ENCODE measurements at places on chromosomes 3 and 15.
A peak's percentile ranks its signal among the peaks of the same experiment; 100 is the strongest.

- DNase-seq: peak; percentile 32
Measured at GRCh38 chr3:46187876-46188275, 20.2 kb downstream of the CCR1 start.

- DNase-seq: no peak
Measured at GRCh38 chr3:187944390-187945179, 199.3 kb upstream of the BCL6 start.

DNA sequence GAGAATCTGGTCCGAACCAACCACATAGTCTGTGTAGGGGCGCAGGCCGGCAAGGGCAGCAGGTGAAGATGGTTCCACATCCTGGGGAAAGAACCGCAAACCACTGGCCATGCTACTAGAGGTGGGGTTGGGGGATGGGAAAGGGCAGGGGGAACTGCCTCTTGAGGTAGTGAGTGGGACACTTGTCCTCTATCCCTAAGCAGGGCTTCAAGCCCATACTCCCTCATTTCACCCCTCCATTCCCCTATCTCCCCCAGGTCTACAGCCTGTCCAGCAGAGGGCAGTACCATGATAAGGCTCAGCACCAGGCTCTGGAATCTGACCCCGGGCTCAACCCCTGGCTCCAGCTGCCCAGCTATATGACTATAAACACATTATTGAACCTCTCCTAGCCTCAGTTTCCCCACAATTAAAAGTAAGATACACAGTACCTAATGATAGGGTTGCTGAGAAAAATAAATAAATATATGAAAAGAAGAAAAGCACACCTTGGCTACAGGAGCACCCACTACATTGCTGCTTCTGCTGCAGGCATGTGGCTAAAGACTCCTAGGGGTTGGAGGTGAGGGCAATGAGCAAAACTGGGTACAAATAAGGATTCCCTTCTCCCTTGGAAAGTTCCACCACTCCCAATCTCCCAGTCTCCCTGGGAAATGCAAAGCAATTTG lies 6.3 kb downstream of the GORASP1 start:
- DNase-seq: no peak

DNA sequence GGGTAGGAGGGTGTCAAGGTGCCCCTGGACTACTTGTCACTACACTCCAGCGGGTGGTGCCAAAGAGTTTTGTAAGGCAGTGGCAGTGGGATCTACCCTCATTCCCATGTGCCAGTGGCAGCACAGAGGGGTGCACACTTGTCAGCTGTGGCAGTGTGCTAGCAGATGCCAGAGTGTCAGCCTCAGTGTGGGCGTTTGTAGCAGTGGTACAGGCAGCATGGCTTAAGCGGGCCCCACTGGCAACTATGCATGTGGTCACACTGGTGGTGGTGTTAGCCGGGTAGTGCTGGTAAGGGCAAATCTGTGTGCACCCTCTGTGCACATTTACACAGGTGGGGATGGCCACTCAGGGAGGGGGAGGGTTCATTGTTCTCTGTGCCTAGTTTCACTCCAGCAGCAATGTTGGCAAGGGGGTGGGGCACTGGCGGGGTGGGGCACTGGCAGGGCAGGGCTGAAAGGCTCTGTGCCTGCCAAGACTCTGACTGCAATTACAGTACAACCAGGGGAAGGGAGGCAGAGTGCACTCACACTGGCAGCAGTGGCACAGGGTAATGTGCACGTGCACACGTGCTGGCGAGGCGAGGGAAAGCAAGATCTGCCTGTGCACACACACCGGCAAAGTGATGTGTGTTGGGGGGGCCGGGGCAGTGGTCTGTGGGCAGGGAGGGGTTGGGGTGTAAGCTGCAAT lies 31.8 kb downstream of the MYO9A start:
- DNase-seq: no peak

- no peak for DNase-seq
Measured at GRCh38 chr3:50264383-50264963, 4.5 kb upstream of the SEMA3B start.

GRCh38 chr15:59303633-59304032 lies 69.0 kb downstream of the MYO1E start:
- no peak for DNase-seq

DNA sequence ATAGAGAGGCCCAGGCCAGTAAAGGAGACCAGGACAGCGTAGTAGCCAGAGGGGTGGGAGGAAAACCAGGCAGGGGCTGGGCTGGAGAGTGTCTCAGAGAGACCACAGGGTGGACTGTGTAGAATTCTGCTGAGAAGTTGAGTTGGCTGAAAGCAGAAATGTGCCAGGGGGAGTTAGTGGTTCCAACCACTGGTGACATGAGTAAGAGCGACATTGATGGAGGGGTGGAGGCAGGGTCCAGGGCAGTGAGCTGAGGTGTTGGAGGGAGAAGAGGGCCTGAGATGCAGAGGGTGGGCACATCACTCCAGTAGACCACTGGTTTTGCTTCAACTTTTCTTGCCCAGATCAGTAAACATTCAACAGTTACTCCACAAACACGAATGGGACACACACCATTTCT lies 106.5 kb downstream of the ASB7 start:
- DNase-seq: no peak

GRCh38 chr15:63809452-63809851 lies 24.3 kb downstream of the HERC1 start:
- DNase-seq: no peak

DNA sequence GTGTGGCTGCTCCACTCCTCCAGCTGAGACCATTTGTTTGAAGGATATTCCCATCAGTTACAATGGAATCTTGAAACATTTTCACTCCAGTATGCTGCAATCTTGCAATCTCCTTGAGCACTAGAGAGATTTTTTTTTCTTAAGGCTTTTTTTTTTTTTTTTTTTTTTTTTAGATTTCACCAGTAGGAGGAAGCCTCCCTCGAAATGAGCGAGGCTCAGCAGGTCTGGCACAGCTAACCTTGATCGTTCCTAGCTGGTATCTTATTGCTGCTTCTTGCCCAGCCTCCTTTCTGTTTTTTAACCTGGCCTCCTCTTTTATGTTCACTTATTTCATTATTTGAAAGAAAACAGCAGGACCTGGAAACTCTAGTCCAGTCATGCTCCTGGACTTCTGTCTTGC lies 48.1 kb downstream of the RAP2B start:
- no peak for DNase-seq

GRCh38 chr3:31732548-31732947 lies 199.8 kb downstream of the STT3B start:
- DNase-seq: no peak

DNA sequence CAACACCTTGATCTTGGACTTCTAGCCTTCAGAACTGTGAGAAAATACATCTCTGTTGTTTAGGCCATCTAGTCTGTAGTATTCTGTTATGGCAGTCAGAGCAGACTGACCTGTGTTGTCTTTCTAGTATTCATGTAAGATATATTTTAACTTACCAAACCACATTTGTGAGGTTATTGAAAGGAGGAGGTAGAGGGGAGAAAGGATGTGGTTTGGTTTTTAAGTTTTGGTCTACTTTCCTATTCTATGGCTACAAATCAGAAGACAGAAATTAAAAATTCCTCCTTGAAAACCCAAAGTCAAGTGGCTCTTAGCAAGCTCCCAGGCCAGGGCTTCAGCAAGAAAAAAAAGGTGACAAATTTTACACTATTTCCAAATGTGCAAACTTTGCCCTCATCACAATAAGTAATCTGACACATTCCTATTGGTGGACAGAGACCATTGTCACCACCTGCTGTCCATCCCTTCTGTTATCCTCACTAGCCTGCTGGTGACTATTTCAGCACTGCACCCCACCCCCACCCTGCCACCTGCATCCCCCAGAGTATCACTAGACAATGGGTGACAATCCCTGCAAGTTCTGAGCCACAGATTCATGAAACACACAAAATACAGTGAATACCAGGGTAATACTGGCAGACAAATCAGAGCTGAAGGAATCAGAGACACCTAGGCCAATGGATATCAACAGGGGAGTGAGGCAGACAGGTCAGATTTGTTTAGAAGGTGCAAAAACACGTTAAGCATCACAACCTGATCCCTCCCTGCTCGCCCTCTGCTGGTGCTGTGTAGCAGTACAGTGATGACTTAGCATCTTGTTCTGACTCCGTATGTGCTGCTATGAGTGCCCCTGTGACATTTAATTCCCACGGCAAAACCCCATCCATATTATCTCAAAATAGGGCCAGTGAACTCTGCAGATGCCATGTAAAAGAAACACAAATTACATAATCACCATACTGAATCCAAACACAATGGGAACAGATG lies 79.0 kb upstream of the DCLK3 start:
- DNase-seq: peak; percentile 3

GRCh38 chr3:76438971-76439370 lies 600.9 kb upstream of the ROBO2 start:
- no peak for DNase-seq

- no peak for DNase-seq
Measured at GRCh38 chr3:19022546-19022945, 125.8 kb upstream of the KCNH8 start.

DNA sequence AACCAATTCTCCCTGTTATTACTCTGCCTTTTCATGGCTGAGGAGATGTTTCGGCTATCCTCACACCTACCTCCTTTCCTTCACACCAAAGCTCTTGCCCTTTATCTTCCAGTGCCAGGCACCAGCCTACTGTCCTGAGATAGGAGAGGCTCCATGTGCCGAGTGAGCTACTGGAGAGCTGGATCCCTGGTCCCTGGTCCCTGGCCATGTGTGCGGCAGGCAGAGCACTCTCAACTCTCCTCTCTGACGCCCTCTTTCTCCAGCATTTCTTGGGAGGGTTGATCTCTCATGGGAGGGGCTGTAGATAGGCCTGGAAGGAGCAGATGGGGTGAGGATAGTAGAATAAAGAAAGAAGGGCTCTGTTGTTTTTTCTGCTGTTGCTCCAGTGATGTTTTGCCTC lies 277.1 kb upstream of the UMPS start:
- no peak for DNase-seq

DNA sequence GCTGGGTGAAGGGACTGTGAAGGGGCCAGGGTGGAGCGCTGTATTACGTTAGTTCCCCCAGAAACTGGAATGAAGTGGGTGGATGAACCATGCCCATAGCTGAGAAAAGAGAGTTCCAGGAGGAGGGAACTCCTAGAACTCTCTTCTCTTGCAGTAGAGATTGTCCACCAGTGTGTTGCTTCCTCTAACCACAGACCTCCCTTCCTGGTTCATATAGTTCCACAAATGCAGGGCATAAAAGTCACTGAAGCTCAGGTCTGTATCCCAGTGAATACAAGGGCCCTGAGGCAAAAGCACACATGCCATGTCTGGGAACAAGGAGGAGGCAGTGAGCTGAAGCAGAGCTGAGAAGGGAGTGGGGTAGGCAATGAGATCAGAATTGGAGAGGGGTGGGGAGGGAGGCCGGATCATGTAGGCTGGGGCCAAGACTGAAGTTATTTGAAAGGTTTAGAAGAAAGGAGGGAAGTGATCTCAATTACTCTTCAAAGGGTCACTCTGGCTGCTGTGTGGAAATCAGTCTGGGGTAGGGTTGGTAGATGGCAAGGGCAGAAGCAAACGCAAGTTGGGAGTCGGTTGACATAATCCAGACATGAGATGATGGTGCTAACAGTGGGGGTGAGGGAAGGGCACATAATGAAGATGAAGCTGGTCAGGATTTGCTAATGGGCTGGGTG lies 6.5 kb downstream of the A4GNT start:
- DNase-seq: no peak

- DNase-seq: no peak
Measured at GRCh38 chr15:32717426-32718226, at the start of gene GREM1. Gene GREM1 (plus strand): TSS chr15:32718004. CDS start chr15:32730691, 12,687 bp downstream.

DNA sequence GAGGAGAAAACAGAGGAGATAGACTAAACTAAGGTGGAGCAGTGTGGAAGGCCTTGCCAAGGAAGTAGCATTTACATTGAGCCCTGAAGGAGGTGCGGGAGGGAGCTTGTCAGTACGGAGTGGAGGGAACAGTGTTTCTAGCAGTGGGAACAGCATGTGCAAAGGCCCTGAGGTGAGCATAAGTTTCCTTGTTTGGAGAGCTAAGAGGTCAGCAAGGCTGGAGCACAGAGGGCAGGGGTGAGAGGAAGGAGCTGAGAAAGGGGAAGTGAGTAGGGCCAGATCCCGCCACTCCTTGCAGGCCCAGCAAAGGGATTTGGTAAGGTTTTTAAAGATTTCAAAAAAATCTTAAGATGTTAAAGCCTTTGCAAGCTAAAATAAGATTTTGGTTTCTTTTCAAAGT lies 70.1 kb downstream of the HMCES start:
- DNase-seq: no peak

DNA sequence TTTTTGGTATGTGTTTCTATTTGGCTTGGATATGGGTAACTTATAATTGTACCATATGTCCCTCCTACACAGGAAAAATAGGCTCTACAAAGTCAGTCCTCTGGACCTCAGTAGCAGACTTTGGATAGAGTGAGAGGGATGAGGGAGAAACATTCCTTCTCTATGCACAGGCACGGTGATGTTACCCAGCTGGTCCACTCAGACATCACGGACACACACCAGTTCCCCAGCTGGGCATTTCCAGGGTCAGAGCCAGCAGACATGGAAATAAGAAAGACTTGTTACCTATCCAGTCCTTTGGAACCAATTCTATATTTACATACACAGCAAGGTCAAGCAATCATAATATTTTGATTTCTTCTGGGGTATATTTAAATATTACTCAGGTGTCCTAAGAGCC lies 433.1 kb upstream of the KCNMB2 start:
- DNase-seq: no peak

DNA sequence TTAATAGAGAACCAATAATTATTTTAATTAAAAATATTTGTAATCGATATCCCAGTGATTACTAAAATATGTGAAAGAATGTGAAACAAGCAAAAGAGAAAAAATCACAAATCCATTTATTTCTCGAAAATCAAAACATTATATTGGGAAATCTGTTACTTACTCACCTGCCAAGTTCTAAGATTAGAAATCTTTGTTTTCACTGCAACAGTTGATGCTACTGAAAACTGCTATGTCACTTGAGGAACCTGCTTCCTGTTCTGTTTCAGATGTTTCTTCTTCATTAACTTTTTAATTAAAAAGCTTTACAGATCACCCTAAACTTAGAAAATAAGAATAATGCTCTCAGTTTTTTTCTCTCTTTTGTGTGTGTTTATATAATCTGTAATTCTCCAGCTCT lies 13.7 kb upstream of the DPH6 start:
- DNase-seq: no peak

DNA sequence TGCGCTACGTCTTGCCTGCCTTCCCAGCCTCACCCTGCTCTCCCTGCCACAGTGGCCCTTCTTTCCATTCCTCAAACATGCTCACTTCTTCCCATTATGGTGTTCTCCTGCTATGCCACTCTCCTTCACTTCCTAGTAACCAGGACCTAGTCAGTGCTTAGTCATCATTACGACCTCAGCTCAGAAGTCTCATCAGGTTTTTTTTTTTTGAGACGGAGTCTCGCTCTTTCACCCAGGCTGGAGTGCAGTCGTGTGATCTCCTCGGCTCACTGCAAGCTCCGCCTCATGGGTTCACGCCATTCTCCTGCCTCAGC lies 149.5 kb downstream of the GREM1 start:
- no peak for DNase-seq

GRCh38 chr15:77118882-77119321 lies 48.0 kb upstream of the TSPAN3 start:
- DNase-seq: no peak

- no peak for DNase-seq
Measured at GRCh38 chr3:148030975-148031374, 621.8 kb downstream of the ZIC1 start.

Data from NK-92 treated with Interleukin-12 subunit alpha and Interleukin-12 subunit beta, amount 100 ng/mL, for 24 hours (cell line).